ENCODE measurements at places on chromosomes 13 and 19. TPM values are rescaled to one million over a fixed set of nuclear protein-coding genes. Genes with fewer than 3 reads are reported as not detected.

DNA sequence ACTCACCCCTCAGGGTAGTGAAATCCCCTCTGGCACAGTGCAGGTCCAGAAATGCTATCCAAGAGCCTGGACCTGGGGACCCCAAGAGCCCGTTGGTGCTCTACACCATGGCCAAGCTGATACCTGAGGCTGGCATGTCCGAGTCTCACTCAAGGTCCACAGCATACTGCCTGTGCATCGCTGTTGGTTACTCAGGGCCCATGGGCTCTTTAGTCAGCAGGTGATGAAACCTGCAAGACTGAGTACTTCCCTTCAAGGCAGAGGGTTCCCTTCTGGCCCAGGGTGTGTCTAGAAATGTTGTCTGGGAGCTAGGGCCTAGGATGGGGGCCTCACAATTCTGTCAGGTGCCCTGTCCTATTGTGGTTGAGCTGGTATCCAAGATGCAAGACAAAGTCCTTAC, 19.6 kb upstream of the KBTBD7 start:
- no peak overlapping the region for H3K27ac ChIP-seq
- H3K4me1 ChIP-seq = no peaks in the 10 kb centered on the region
- no peaks in the 10 kb centered on the region for H3K36me3 ChIP-seq
- H3K4me3 ChIP-seq = no peak overlapping the region

DNA sequence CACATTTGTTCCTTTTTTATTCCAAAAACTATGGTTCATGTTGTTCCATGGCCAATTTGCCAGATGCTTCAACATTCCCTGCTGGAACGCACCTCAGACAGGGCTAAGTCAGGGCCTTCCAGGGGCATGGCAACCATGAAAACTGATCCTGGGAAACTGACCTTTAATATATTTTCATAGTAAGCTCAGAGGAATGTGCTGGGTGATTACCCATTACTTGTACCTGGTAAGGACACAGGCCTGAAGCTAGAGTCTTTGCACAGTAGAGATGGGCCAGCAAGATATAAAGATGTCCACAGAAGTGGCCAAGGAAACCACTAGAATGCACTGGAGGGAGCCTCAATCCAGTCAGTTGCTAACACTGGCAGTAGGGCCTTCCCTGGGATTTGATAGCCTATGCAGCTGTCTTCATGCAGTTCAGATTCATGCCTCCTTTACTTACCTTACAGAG, 353.1 kb downstream of the ENOX1 start:
- no peak for DNase-seq
- no peak overlapping the region for H3K4me3 ChIP-seq
- H3K36me3 ChIP-seq = no peaks in the 10 kb centered on the region

SLC25A41 gene
- not detected for polyA plus RNA-seq

- no peak overlapping the region for H3K27ac ChIP-seq
- H3K4me3 ChIP-seq = no peak overlapping the region
- H3K27me3 ChIP-seq = no peaks in the 10 kb centered on the region
- DNase-seq = no peak
- no peaks in the 10 kb centered on the region for H3K36me3 ChIP-seq
- peaks cover 55% of the 10 kb centered on the region for H3K4me1 ChIP-seq
Measured at GRCh38 chr19:39127812-39128515, 2.4 kb downstream of the PAK4 start.

GRCh38 chr13:90352763-90353162, 994.7 kb upstream of the MIR17HG start:
- H3K4me1 ChIP-seq = no peaks in the 10 kb centered on the region
- H3K4me3 ChIP-seq = no peak overlapping the region
- no peak overlapping the region for H3K27ac ChIP-seq
- DNase-seq = no peak

DNA sequence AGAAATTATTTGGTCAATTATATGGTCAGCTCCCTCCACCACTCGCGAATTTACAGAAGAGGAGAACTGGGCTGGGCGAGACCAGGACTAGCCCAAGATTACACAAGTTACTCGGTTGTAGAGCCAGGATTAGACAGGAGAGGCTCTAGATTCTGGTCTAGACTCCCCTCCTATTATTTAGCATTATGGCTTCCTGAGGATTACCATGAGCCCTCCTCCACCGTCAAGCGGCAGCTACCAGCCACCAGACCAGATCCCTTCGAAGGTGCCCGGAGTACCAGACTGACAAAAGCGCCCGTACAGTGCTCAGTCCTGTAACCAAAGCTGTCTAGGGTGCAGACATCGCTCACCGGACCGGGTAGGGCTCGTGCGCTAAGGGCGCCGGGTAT, 497 bp upstream of the MLNR start:
- peak overlapping the region; percentile 57 for H3K4me3 ChIP-seq
- H3K4me1 ChIP-seq = peaks cover 6% of the 10 kb centered on the region
- H3K36me3 ChIP-seq = no peaks in the 10 kb centered on the region
- peaks cover 27% of the 10 kb centered on the region for H3K27me3 ChIP-seq
- no peak overlapping the region for H3K27ac ChIP-seq
- DNase-seq = no peak

DNA sequence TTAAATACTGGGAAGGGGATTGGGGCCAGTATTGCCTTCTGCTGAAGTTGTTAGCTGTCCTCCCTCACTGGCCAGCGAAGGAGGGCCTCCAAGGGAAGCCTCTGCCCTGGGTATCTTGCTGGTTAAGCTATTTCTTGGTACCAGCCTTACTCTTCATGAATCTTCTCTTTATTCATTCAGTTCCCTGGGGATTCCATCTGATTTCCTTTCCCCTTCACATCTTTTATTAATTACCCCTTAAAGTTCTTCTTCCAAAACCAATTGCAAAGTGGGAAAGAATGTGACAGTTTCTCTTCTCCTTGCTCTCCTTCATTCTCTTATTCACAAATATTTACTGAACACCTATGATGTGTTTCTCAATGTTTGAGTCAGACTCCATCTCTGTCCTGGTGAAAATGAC, 36.7 kb upstream of the STK24 start:
- no peak overlapping the region for H3K27ac ChIP-seq
- DNase-seq = no peak
- H3K4me1 ChIP-seq = no peaks in the 10 kb centered on the region

GRCh38 chr13:52961256-52961910, 67.2 kb upstream of the OLFM4 start:
- H3K27ac ChIP-seq = no peak overlapping the region
- H3K36me3 ChIP-seq = no peaks in the 10 kb centered on the region
- no peak for DNase-seq
- H3K4me1 ChIP-seq = no peaks in the 10 kb centered on the region
- no peaks in the 10 kb centered on the region for H3K27me3 ChIP-seq

SLITRK6 gene
- polyA plus RNA-seq = 0.13 TPM

- H3K27ac ChIP-seq = no peak overlapping the region
- DNase-seq = peak; percentile 46
- H3K4me1 ChIP-seq = peaks cover 32% of the 10 kb centered on the region
- H3K4me3 ChIP-seq = no peak overlapping the region
Measured at GRCh38 chr13:39451301-39451700, 151.7 kb downstream of the LHFPL6 start.

- H3K27ac ChIP-seq = no peak overlapping the region
- H3K27me3 ChIP-seq = no peaks in the 10 kb centered on the region
- H3K36me3 ChIP-seq = no peaks in the 10 kb centered on the region
- peaks cover 4% of the 10 kb centered on the region for H3K4me1 ChIP-seq
- DNase-seq = no peak
- H3K4me3 ChIP-seq = no peak overlapping the region
Measured at GRCh38 chr19:3693025-3693925, 7.0 kb downstream of the PIP5K1C start.

SLC5A5 gene
- not detected for polyA plus RNA-seq

GRCh38 chr19:49588365-49589122, 2.4 kb upstream of the PRR12 start:
- H3K4me3 ChIP-seq = no peak overlapping the region
- H3K36me3 ChIP-seq = peaks cover 1% of the 10 kb centered on the region
- no peak overlapping the region for H3K27ac ChIP-seq
- no peak for DNase-seq
- no peaks in the 10 kb centered on the region for H3K27me3 ChIP-seq

- no peak for DNase-seq
- peaks cover 16% of the 10 kb centered on the region for H3K27me3 ChIP-seq
- no peak overlapping the region for H3K4me3 ChIP-seq
- no peaks in the 10 kb centered on the region for H3K36me3 ChIP-seq
Measured at GRCh38 chr19:33688171-33688992, 66.6 kb downstream of the CHST8 start.

GRCh38 chr19:17183271-17183761, 31.8 kb upstream of the USE1 start:
- no peak overlapping the region for H3K4me3 ChIP-seq
- H3K27ac ChIP-seq = no peak overlapping the region
- no peak for DNase-seq
- H3K27me3 ChIP-seq = no peaks in the 10 kb centered on the region

DNA sequence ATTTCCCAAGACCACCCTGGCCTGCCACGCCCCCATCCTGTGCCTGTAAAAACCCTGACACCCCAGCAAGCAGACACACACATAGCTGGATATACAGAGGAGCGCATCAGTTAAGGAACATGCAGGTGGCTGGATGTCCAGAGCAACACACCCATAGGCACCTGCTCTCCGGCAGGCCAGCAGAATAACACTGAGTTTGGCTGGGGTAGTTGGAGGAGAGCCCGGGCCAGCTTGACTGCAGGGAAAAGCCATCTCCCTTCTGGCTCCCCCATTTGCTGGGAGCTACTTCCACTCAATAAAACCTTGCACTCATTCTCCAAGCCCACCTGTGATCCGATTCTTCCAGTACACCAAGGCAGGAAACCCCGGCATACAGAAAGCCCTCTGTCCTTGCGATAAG, 8.9 kb downstream of the RASL11A start:
- no peak overlapping the region for H3K27ac ChIP-seq
- DNase-seq = no peak
- no peak overlapping the region for H3K4me3 ChIP-seq
- H3K36me3 ChIP-seq = no peaks in the 10 kb centered on the region
- no peaks in the 10 kb centered on the region for H3K4me1 ChIP-seq
- H3K27me3 ChIP-seq = no peaks in the 10 kb centered on the region

SLC10A2 gene
- polyA plus RNA-seq = not detected

GRCh38 chr19:29525901-29526729, at the start of gene VSTM2B:
Gene VSTM2B, plus strand, starts transcription at chr19:29525994. Its CDS starts 590 bp downstream, at chr19:29526584.
- no peak within 1 kb of the TSS for H3K27ac ChIP-seq
- H3K4me1 ChIP-seq = peaks cover 7% of the 10 kb centered on the region
- no peaks in the 10 kb centered on the region for H3K36me3 ChIP-seq
- peaks cover 82% of the 10 kb centered on the region for H3K27me3 ChIP-seq
- no peak for DNase-seq
- H3K4me3 ChIP-seq = no peak within 1 kb of the TSS

GRCh38 chr13:45328661-45329111, 12.3 kb downstream of the TPT1 start:
- DNase-seq = no peak
- no peaks in the 10 kb centered on the region for H3K27me3 ChIP-seq
- no peaks in the 10 kb centered on the region for H3K36me3 ChIP-seq
- H3K27ac ChIP-seq = peak overlapping the region; percentile 21

IQCN gene
- 0.59 TPM for polyA plus RNA-seq

DNA sequence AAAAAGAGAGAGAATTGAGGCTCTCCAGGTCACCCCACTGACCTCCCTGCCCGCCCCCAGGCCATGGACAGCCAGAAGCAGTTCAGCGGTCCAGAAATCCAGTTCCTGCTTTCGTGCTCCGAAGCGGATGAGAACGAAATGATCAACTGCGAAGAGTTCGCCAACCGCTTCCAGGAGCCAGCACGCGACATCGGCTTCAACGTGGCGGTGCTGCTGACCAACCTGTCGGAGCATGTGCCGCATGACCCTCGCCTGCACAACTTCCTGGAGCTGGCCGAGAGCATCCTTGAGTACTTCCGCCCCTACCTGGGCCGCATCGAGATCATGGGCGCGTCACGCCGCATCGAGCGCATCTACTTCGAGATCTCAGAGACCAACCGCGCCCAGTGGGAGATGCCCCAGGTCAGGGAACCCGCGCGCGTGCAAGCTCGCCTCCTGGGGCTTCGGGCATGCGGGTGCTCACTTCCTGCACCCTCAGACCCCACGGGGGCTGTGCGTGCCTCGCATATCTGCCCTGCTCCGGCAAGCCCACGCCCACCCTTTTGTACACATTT, 56.6 kb downstream of the MAP4K1 start:
- no peak for DNase-seq
- no peak overlapping the region for H3K27ac ChIP-seq
- no peak overlapping the region for H3K4me3 ChIP-seq
- peaks cover 8% of the 10 kb centered on the region for H3K27me3 ChIP-seq

GRCh38 chr13:28451482-28452217, 43.3 kb downstream of the FLT1 start:
- H3K27me3 ChIP-seq = peaks cover 4% of the 10 kb centered on the region
- H3K27ac ChIP-seq = no peak overlapping the region
- no peaks in the 10 kb centered on the region for H3K4me1 ChIP-seq
- H3K36me3 ChIP-seq = no peaks in the 10 kb centered on the region
- no peak overlapping the region for H3K4me3 ChIP-seq

GRCh38 chr13:24165746-24166145, 5.2 kb downstream of the SPATA13 start:
- no peaks in the 10 kb centered on the region for H3K27me3 ChIP-seq
- H3K27ac ChIP-seq = peak overlapping the region; percentile 87
- peaks cover 26% of the 10 kb centered on the region for H3K4me1 ChIP-seq
- no peaks in the 10 kb centered on the region for H3K36me3 ChIP-seq
- no peak for DNase-seq
- H3K4me3 ChIP-seq = no peak overlapping the region

C19orf73 gene
- 8.2 TPM for polyA plus RNA-seq

TNNI3 gene
- 24.4 TPM for polyA plus RNA-seq

DNA sequence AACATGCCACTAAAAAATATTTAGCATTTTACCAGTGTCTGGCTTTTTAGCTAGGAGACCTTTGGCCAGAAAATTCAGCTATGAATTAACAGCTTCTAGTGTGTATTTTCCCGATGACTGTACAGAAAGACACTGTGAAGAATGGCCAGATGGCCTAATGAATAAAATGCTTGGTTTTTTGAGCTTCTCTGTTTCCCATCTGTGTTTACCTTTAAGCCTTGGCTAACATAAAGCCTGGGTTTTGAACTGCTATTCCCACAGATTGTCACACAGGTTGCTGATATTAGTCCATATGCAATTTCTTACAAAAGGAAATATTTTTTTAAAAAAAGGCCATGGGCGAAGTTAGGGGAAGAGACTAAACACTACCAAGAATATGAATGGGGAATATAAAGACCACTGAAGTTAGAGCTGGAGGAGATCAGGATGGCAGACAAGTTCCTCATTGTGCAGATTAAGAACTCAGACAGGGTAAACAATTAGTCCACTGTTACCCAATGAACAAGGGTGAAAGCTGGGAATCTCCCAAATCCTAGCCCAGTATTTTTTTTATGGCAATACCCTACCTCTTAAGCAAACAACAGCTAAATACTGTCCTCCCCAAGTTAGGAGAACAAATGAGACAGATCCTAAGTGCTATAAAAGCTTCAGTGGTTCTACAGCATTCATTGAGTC, 95.1 kb downstream of the DCT start:
- no peak for DNase-seq
- H3K27me3 ChIP-seq = no peaks in the 10 kb centered on the region
- H3K36me3 ChIP-seq = no peaks in the 10 kb centered on the region
- no peak overlapping the region for H3K27ac ChIP-seq
- no peaks in the 10 kb centered on the region for H3K4me1 ChIP-seq
- H3K4me3 ChIP-seq = no peak overlapping the region

Data from adrenal gland (tissue), 19 donors.